Right renal cortex interstitium (tissue), 3 donors: ENCODE measurements at places on chromosomes 6 and 20. TPM values are rescaled to one million over a fixed set of nuclear protein-coding genes. Genes with fewer than 3 reads are reported as not detected.

NMBR gene
- polyA plus RNA-seq: 0.29 TPM

GRM1 gene
- 0.24 TPM for polyA plus RNA-seq

RNF217 gene
- 15.8 TPM for polyA plus RNA-seq

SAMD10 gene
- 6.6 TPM for polyA plus RNA-seq

GRCh38 chr6:167866642-167867041 is 39.9 kb downstream of the AFDN start:
- DNase-seq: no peak

GRCh38 chr6:119960456-119960855 is 610.9 kb upstream of the MAN1A1 start:
- DNase-seq: no peak

GRCh38 chr6:52573295-52573694 is 3.6 kb downstream of the TRAM2 start:
- DNase-seq: no peak

GRCh38 chr20:37600486-37600885 is 72.8 kb upstream of the BLCAP start:
- no peak for DNase-seq

DNA sequence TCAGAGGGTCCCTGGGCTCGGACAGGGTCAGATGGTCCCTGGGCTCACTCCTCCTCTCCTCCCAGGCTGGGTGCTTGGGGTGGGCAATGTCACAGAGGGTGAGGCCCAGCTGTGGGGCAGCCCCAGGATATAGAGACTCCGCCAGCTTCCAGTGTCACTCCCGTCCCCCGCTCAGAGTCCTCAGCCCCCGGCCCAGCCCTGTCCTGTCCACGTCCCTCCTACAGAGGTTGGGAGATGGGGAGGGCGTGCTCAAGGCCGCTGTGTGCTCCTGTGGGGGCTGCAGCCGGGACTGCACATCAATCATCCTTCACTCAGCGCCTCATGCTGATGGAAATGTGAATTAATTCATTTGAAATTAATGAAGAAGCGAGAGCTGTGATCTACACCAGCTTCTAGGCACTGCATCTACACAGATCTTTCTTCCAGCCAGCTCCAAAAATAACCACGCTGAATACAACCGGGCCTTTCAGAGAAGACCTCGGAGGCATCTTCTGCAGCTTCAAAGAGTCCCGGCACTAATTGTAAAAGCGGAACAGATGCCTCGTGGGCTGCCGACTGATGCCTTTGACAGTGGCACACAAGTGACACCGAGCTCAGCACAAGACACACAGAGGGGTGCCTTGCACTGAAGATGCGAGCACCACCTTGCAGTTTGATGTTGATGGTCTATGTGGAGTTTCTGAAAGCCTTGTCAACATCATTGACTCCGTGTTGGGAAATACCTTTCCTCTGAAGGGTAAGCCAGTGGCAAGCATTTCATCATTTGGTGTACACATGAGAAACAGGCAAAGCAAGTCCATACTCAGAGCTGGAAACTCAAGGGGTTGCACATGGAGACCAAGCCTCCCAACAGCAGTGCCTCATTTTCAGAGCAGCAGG is 39.3 kb downstream of the DACT2 start:
- no peak for DNase-seq
